ENCODE measurements at places on chromosomes 11 and 22.

DNA sequence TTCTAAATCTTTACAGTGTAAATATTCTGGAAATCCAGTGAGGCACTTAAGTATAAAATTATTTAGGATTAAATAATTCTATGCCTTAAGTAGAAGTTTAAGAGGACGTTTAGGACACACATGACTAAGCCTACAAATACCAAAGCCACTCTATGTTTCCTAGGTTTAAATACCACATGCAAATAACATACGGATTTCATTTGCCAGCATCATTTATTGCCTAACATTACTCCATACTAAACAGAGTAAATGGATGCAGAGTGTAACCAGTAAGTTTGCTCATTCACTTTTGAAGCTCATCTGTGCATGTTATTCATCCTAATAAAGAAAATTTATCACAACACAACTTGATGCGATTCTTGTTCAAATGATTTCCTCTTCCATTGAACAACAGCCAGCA is 4.1 kb downstream of the BDNF start:
- H3K27me3 ChIP-seq: peaks cover 61% of the 10 kb centered on the region
- H3K27ac ChIP-seq: no peak overlapping the region
- no peak overlapping the region for H3K4me3 ChIP-seq
- H3K4me1 ChIP-seq: peaks cover 26% of the 10 kb centered on the region
- no peaks in the 10 kb centered on the region for H3K36me3 ChIP-seq

- H3K27me3 ChIP-seq: peaks cover 57% of the 10 kb centered on the region
- H3K36me3 ChIP-seq: no peaks in the 10 kb centered on the region
- DNase-seq: no peak
These were observed 1492.7 kb downstream of the BRD1 start for GRCh38 chr22:48334971-48335370.

DNA sequence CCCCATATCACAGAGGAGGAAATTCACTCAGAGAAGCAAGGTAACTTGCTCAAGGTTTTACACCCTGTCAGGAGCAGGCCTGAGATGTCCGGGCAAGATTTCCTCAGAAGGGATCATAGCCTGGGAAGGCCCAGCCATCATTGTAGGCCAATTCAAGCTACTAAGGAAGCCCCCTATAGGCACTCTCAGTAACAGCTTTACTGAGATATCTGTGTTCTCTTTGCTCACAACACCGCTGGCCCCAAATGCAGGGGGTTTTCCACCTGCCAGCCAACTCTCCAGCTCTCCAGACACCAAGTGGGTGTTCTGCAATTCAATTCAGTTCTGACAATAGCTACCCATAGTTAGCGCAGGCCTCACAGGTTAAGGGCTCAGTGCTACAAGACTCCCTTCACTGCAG is 84.0 kb downstream of the SLC36A4 start:
- no peaks in the 10 kb centered on the region for H3K4me1 ChIP-seq
- no peaks in the 10 kb centered on the region for H3K27me3 ChIP-seq
- no peak overlapping the region for H3K4me3 ChIP-seq
- no peaks in the 10 kb centered on the region for H3K36me3 ChIP-seq

DNA sequence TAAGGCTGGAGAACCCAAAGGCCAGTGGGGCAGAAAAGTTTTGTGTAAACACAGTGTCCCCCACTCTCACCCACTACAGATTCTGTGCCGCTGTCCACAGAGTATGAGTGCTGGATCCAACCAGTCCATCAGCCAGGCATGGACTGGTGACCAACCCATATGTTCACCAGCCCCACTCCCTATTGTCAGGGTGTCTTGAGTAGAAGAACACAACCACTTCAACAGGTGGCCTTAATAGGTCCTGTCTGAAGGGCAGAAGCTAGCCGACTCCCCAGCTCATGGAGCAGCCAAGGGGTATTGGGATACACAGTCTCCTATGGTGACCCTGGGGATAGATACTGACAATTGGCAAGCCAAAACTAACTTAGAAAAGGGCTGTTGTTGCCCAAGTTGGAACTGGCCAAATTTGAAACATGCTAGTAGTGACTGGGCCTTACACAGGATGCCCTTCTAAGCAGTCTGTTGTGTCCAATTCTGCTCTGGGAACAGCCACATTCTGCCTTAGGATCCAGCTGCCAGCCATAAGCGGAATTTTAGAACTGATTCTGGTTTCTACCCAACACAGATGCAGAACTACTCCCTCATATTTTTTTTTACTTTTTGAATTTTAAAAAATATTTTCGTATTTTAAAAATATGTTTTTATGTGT is 19.8 kb upstream of the PGM2L1 start:
- H3K4me1 ChIP-seq: peaks cover 16% of the 10 kb centered on the region
- DNase-seq: no peak
- H3K4me3 ChIP-seq: no peak overlapping the region

DNA sequence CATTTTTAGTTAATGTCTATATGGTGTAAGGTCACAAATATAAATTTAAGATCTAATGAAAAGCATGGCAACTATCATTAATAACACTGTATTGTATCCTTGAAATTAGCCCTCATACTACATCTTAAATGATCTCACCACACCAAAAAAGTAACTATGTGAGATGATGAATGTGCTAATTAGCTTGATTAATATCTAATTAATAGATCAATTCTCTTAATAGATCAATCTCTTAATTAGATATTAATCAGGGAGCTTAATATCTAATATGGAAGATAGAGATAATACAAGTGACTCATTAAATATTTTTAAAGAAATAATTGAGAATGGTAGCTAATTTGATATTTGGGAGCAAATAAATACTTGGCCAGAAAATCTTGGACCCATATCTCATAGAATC is 178.5 kb upstream of the FAT3 start:
- DNase-seq: no peak
- H3K27me3 ChIP-seq: no peaks in the 10 kb centered on the region
- H3K4me3 ChIP-seq: no peak overlapping the region
- no peaks in the 10 kb centered on the region for H3K36me3 ChIP-seq
- no peaks in the 10 kb centered on the region for H3K4me1 ChIP-seq
- H3K27ac ChIP-seq: no peak overlapping the region

GRCh38 chr11:36015799-36016198 is 71.9 kb downstream of the LDLRAD3 start:
- H3K27me3 ChIP-seq: no peaks in the 10 kb centered on the region
- DNase-seq: peak; percentile 59
- no peaks in the 10 kb centered on the region for H3K36me3 ChIP-seq
- peaks cover 8% of the 10 kb centered on the region for H3K4me1 ChIP-seq

- no peaks in the 10 kb centered on the region for H3K4me1 ChIP-seq
- no peak overlapping the region for H3K4me3 ChIP-seq
- no peak for DNase-seq
- no peak overlapping the region for H3K27ac ChIP-seq
- H3K36me3 ChIP-seq: no peaks in the 10 kb centered on the region
- no peaks in the 10 kb centered on the region for H3K27me3 ChIP-seq
These were observed 260.5 kb downstream of the CASP12 start for GRCh38 chr11:104637662-104638170.

- peaks cover 90% of the 10 kb centered on the region for H3K36me3 ChIP-seq
- no peak overlapping the region for H3K27ac ChIP-seq
- H3K4me1 ChIP-seq: no peaks in the 10 kb centered on the region
- H3K27me3 ChIP-seq: no peaks in the 10 kb centered on the region
These were observed 33.2 kb downstream of the TOLLIP start for GRCh38 chr11:1276041-1276790.

GRCh38 chr11:15871904-15872626 is 484.3 kb downstream of the SOX6 start:
- no peak overlapping the region for H3K27ac ChIP-seq
- no peaks in the 10 kb centered on the region for H3K4me1 ChIP-seq
- no peak for DNase-seq
- H3K4me3 ChIP-seq: no peak overlapping the region

DNA sequence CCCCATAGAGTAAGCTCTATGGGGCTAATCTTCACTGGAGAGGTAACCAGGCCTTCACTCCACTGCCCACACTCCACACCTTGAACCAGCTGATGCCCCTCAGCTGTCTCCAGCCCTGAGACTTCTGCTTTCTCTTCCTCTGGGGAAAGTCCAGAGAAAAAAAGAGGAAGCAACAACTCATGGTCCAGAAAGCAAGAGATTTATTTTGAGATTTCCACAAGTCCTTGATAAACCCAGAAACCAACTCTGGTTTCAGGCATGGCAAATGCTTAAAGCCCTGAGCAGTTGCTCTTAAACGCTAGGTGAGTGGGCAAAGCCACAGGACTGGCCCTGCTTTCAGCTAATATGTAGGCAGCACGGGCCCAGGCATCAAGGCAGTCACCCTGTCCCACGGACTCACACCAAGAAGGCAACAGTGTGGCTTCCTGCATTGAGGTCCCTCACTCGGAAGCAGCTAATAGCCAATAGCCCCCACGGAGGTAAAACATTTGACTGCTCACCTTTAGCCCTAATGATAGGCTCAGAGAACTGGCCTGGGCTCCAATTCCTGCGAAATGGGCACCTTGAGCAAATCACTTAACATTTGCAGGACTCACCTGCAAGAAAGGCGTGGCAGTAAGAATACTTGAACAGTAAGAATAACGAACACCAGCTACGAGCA is 4.3 kb downstream of the CYB561A3 start:
- no peak for DNase-seq
- peaks cover 17% of the 10 kb centered on the region for H3K36me3 ChIP-seq
- H3K4me3 ChIP-seq: no peak overlapping the region
- no peaks in the 10 kb centered on the region for H3K27me3 ChIP-seq

DNA sequence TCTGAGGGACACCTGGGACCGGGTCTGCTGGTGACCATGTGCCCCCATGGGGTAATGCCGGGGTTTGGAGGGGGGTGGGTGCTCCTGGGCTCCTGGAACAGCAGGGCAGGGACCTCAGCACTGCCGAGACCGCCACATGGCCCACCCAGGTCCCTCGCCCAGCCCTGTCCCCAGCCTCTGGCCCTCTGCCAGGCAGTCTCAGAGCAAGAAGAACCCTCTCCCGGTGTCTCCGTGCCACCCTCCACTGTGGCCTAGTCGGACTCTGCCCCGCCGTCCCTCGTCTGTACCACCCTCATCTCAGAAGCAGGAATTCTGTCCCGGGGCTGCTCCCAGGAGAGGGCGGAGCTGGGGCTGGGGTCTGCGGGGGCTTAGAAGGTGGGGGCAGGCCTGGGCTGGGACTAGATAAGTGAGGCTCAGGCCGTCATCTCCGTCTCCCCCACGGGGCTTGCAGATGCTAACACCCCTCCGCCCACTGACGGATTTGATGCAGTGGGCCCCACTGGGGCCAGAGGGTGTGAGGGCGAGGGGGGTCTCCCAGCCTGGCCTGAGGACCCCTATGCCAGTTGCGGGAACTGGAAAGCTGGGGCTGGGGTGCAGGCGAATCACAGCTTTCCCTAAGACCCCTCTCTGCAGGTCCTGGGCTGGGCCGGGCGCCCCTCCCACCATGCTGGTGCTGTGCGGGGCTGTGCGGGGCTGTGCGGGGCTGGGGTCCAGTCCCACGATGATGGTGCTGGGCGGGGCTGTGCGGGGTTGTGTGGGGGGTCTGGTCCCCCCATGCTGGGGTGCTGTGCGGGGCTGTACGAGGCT is 1.1 kb downstream of the MUC5AC start:
- DNase-seq: peak; percentile 2
- H3K4me1 ChIP-seq: peaks cover 5% of the 10 kb centered on the region
- peak overlapping the region; percentile 46 for H3K4me3 ChIP-seq

- H3K36me3 ChIP-seq: no peaks in the 10 kb centered on the region
- no peak for DNase-seq
- H3K27ac ChIP-seq: no peak overlapping the region
- no peaks in the 10 kb centered on the region for H3K4me1 ChIP-seq
- no peak overlapping the region for H3K4me3 ChIP-seq
- H3K27me3 ChIP-seq: peaks cover 14% of the 10 kb centered on the region
These were observed 20.5 kb upstream of the FBLN1 start for GRCh38 chr22:45482169-45482568.

GRCh38 chr11:115134926-115135325 is 369.3 kb downstream of the CADM1 start:
- no peaks in the 10 kb centered on the region for H3K36me3 ChIP-seq
- no peaks in the 10 kb centered on the region for H3K27me3 ChIP-seq
- DNase-seq: no peak
- H3K4me3 ChIP-seq: no peak overlapping the region

DNA sequence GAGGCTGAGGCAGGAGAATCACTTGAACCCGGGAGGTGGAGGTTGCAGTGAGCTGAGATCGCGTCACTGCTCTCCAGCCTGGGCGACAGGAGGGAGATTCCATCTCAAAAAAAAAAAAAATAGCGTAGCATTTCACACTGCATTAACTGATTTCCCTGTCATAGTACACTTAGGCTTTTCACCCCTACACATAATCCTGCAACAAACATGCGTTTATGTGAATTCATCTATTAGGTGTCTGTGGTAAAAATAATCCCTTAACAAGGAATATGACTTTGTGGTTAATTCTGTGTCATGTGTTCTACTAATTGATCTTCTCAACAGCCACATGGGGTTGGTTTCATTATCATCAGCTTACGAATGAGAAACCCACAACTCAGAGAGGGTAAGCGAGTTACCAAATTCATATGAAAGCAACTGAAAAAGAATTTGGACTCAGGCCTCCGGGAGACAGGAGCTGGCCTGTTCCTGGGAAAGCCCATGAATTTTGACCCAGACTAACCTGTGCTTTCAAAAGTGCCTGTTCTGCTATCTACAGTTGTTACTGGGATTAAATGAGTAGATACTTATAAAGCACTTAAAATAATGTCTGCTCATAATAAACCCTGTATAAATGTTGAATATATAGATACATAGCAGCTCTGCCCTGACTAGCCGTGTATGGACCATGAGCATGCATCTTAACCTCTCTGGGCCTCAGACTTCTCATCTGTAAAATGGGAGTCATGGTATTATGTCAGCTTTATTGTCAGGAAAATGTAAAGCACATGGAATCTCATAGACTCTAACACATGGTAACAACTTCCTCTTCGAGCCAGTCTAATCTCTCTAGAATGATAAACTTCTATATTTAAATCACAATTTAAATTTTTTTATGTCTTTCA is 36.6 kb downstream of the KCNJ1 start:
- no peaks in the 10 kb centered on the region for H3K36me3 ChIP-seq
- no peak for DNase-seq
- no peaks in the 10 kb centered on the region for H3K27me3 ChIP-seq
- H3K4me1 ChIP-seq: peaks cover 10% of the 10 kb centered on the region

GRCh38 chr11:69005183-69005630 is 7.8 kb downstream of the MRGPRF start:
- H3K27me3 ChIP-seq: no peaks in the 10 kb centered on the region
- H3K4me1 ChIP-seq: peaks cover 99% of the 10 kb centered on the region
- no peak for DNase-seq
- peak overlapping the region; percentile 94 for H3K27ac ChIP-seq
- no peak overlapping the region for H3K4me3 ChIP-seq

DNA sequence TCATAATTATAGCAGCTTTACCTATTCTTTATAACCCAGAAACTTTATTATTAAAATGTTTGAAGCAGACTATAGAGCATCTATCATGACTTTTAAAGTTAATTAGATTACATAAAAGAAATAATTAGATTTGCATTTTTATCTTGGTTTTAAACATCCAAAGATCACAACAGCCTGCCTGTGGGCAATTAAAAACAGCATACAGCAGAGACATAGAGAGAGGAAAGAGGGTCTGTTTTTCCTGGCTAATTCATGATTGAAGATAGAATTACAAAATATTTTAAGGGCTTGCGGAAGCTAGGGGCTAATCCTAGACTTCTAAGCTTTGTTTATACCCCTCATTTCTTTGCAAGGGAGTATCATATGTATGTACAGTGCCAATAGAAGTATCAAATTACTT is 178.1 kb downstream of the SOX6 start:
- H3K4me1 ChIP-seq: no peaks in the 10 kb centered on the region
- H3K27ac ChIP-seq: no peak overlapping the region
- H3K4me3 ChIP-seq: no peak overlapping the region
- H3K27me3 ChIP-seq: no peaks in the 10 kb centered on the region
- no peaks in the 10 kb centered on the region for H3K36me3 ChIP-seq
